ENCODE measurements at places on chromosomes 7 and 10.

DNA sequence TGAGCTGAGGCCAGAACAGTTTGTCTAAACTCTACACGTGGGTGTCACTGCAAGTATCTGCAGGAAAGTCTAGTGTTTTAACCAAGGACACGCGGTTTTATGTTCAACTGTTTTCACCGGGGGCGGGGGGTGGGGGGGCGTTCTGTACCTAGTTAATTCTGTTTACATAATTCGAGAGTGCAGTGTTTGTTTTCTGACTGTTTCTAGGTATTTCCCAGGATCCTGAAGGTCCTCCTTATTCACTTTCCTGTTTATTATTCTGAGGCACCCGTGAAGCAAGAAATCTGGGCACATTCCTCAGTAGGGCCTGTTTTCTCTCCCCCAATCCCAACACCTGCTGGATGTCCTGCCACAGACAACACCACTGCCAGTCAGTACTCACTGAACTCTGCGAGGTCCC lies 7.6 kb downstream of the LOXL4 start:
- no peak for DNase-seq

DNA sequence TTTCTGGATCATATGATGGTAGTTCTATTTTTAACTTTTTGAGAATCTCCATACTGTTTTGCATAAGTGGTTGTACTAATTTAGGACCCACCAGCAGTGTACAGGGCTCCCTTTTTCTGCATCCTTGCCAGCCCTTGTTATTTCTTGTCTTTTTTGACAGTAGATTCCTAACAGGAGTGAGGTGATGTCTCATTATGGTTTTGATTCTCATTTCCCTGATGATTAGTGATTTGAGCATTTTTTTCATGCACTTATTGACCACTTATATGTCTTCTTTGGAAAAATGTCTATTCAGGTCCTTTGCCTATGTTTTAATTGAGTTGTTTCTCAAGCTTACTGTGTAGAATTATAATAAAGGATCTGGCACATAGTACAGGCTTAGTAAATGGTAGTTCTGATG lies 238.8 kb upstream of the BMPER start:
- DNase-seq, result no peak

GRCh38 chr10:6781133-6781770 lies 201.2 kb upstream of the PRKCQ start:
- DNase-seq, result no peak

- DNase-seq, result peak; percentile 90
Observed at GRCh38 chr7:138875794-138876193, 77.8 kb upstream of the ATP6V0A4 start.

GRCh38 chr10:78605800-78606350 lies 462.9 kb upstream of the ZMIZ1 start:
- DNase-seq, result no peak

- DNase-seq, result no peak
Observed at GRCh38 chr10:86354761-86355540, 11.6 kb downstream of the GRID1 start.

GRCh38 chr7:141497391-141497790 lies 53.8 kb upstream of the AGK start:
- no peak for DNase-seq

GRCh38 chr7:92639213-92639896 lies 49.2 kb upstream of the FAM133B start:
- DNase-seq, result peak; percentile 49

- no peak for DNase-seq
Observed at GRCh38 chr10:112379635-112380296, 5.8 kb downstream of the ACSL5 start.

- no peak for DNase-seq
Observed at GRCh38 chr7:2017481-2017891, 215.3 kb downstream of the MAD1L1 start.

- DNase-seq, result no peak
Observed at GRCh38 chr7:149489391-149490024, 8.1 kb downstream of the ZNF746 start.

DNA sequence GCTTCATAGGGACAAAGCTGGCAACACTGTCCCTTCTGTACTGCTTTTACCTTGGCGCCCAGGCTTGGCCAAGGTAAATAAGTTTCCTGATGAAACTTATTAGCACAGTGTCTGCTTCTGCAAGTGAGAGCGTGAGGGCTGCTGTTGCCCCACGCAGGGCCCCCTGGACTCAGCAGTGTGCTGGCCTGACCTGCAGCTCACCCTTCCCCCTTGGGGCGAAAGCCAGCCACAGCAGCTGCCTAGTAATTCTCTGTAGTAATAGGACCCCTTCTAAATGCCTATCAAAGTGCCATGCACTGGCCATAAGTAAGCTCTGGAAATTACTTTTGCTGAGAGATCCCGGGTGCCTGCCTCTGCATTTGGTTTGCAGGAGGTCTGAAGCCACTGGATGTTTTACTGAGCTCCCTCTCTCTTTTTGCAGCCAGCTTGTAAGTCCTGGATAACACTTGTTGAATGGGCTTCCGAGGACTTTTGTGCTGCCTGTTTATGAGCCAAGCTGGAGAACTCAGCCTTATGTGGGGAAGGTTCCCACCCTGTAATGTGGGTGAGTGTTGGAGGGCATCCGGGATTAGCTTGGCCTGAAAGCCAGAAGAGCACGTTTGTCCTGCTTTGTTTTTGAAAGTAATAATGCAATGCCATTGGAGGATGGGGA lies 293.9 kb downstream of the C7orf25 start:
- no peak for DNase-seq

GRCh38 chr10:43970018-43970698 lies 321.5 kb upstream of the ZNF32 start:
- no peak for DNase-seq

DNA sequence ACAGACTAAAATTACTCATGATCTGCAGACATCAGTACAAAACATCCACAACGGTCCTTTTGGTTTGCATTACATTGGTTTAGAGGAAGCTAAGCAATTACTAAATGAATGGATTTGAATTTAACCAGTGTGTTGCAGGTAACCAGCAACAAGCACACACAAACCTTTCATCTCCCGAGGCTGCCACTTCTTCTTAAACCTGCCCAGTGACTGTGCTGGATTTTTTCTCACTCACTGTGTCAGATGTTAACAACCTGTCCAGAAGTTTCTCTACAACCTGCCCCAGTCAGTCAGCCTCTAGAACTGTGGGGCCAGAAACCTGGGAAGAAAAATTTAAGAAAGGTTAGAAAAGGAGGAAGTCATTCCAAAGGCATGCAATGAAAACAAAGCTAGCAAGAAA lies 2.4 kb upstream of the MEOX2 start:
- no peak for DNase-seq

DNA sequence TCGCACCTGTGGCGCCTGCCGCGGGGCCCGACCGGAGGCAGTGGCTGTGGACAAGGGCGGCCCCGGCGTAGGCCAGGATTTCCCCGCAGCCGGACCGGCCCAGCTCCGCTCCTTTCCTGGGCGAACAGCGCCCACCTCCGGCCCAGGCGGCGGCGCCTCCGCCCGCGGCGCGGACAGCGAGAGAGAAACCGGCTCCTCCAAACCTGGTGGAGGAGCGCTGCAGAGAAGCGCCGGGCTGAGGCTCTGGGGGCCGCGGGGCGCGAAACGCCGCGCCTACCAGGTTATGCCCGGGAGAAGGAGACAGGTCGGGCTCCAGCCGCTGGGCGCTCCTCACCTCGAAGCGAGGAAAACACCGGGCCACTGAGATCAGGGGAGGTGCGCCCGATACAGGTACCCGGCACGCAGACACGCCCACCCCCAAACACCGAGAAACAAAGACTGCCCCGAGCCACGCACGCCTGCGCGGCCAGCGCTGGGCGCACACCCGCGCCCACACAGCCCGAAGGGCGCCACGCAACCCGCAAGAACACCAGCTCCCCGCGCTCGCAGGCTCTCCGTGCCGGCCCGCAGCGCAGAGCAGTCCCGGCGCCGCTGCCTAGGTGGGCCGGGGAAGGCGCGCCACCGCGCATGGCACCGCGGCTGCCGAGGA lies 3.3 kb downstream of the GRID1 start:
- DNase-seq, result no peak

DNA sequence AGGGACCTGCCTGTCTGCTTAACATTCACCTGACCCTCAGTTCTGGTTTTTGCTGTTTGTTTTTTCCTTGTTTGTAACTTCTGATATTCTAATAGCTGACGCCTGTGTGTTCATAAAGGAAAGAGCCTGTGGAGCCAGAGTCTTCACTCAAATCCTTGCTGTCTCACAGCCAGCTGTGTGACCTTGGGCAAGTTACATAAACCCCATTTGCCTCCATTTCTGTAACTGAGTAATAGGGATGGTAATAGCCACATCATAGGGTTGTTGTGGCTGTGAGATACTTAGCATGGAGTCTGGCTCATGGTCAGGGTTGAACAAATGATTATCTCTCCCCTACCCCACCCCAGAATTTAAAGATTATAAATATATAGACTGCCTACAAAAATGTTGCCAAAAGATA lies 27.0 kb downstream of the WBP1L start:
- no peak for DNase-seq

DNA sequence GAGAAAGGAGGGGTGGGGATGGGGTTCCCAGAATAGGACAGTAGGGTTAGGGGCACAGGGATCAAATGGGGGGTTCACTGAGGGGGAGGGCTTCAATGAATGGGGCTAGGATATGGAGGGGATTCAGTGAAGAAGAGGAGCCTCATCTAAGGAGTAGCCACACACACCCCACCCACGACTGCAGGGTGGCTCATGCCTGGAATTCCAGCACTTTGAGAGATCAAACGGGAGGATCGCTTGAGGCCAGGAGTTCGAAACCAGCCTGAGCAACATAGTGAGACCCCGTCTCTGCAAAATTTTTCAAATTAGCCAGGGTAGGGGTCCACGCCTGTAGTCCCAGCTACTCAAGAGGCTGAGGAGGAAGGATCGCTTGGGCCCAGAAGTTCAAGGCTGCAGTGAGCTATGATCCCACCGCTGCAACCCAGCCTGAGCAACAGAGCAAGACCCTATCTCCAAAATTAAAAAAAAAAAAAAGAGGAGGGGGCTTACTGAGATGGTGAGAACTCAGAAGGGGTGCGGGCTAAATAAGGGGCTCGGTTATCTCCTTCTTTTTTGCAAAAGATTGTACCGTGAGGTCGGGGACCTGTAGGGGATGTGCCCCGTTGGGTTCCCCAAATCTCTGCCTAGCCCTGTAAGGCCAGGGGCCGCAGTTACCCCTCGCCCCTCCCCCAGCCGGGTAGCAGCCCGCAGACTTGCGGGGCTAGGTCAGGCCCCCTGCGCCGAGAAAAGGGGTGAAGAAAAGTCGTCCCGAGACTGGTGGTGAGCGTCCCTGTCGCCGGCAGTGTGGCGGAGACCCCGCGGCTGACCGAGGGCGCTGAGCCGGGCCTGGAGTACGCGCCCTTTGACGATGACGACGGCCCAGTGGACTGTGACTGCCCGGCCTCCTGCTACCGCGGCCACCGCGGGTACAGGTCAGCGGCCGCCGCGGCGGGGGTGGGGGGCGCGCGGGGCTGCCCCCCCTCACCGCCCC lies 43.1 kb upstream of the HSPB1 start:
- no peak for DNase-seq

- DNase-seq, result no peak
Observed at GRCh38 chr10:124504711-124505110, 43.1 kb downstream of the LHPP start.

DNA sequence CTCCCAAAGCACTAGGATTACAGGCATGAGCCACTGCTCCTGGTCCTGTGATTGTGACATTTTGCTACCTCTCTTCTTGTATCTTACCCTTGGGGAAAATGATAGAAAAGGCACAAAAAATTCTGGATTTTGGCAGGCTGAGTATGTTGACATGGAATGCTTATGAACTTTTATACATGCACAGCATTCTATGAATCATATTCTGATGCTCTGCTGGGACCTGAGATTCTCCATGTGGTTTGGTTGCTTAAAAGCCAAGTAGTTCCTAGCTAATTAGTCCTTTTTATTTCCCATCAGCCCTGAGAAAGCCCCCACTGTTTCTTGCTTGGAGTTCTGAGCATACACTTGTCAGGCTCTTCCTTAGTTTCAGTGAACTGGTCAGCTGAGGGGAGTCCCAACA lies 8.3 kb upstream of the KAZALD1 start:
- no peak for DNase-seq

- DNase-seq, result no peak
Observed at GRCh38 chr7:13240349-13240748, 552.9 kb downstream of the ARL4A start.

DNA sequence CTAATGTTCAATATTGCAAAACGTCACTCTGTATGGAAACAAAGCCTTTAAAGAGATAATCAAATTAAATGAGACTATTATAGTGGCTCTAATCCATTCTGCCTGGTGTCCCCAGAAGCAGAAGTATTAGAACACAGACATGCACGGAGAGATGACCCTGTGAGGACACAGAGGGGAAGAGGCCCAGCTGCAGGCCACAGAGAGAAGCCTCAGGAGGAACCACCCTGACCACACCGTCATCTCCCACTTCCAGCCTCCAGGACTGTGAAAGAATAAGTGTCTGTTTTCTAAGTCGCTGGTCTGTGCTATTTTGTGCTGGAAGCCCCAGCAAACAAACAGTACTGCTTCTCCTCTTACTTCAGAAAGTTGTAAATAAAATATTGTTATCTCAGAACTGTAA lies 283.5 kb upstream of the ADARB2 start:
- DNase-seq, result no peak

- no peak for DNase-seq
Observed at GRCh38 chr10:115992236-115992986, 280.6 kb downstream of the GFRA1 start.

DNA sequence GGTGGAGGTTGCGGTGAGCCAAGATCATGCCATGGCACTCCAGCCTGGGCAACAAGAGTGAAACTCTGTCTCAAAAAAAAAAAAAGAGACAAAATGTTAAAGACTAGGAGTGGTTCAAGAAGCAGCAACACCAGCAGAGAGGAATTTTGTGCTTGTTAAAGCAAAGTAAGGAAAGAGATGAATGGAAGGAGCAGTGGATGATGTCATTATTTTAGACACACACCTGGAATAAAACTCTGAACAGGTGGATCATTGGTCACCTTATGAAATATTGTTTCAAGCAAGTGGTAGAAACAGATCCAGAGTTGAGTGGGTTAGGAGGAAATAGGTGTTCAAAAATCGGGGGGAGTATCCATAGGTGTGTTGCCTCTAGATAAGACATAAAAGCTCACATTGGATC lies 129.7 kb upstream of the FRMD4A start:
- DNase-seq, result no peak

GRCh38 chr10:104028146-104028545 lies 57.5 kb downstream of the COL17A1 start:
- DNase-seq, result peak; percentile 14

DNA sequence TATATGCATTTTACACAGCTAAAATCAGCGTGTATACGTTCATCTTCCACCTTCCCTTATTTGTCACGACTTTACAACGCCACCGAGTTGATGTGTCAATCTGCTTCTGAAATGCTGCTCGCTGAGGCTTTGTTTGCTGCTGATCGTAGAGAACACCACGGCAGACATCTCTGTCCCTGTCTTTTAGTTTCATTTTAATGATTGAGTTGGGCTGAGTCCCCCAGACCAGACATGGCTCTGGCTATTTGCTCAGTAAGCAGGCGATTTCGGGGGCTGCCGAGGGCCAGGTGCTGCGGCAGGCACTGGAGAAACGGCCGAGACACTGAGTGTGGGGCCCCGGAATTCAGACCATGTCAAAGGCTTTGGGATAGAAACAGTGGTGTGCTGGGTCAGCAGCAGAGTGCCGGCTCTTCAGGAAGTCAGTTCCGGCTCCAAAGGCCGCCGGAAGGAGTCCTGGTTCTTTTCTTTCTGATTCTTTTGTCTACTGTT lies 5.0 kb downstream of the LRRC27 start:
- peak; percentile 49 for DNase-seq

- DNase-seq, result no peak
Observed at GRCh38 chr7:146741911-146742310, 625.3 kb downstream of the CNTNAP2 start.
